Activated T-cell treated with anti-CD3 and anti-CD28 coated beads for 48 hours (primary cell): ENCODE measurements at places on chromosomes 1 and 21.

- DNase-seq, result no peak
Measured at GRCh38 chr1:89363638-89364536, at the start of gene GBP6. Gene GBP6 (plus strand): TSS chr1:89364059. CDS start chr1:89368552, 4,493 bp downstream.

DNA sequence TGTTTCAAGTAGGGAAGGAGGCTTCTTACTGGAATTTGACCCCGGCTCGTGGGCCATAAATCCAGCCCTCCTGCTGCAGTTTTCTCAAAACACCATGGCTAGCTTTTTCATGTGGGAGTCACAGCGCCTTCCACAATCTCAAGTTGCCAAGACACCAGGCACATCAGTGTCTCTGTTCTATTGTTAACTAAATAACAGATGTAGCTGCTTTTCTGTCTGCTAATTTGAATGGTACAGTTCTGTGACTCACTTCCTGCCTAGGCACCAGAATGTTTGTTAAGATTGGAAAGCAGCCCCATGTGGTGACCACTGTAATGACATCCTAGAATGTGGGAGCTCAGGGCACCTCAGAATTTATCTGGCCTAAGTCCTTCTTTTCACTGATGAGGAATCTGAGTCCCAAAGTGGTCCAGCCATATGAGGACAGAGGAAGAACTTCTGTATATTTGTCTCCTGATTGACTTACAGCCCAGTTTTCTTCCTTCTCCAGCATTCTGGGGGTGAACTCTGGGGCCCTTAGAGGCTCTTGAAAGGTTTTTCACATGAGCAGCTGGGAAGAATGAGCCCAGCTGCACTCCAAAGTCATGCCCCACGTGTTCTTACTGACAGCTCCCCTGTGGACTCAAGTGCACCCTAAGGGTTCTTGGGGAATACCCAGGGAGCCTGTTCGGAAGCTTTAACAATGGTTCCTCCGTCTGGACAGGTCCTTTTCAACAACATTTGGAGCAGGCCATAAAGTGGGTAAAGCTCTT, 27.5 kb downstream of the TRIM45 start:
- DNase-seq, result no peak

DNA sequence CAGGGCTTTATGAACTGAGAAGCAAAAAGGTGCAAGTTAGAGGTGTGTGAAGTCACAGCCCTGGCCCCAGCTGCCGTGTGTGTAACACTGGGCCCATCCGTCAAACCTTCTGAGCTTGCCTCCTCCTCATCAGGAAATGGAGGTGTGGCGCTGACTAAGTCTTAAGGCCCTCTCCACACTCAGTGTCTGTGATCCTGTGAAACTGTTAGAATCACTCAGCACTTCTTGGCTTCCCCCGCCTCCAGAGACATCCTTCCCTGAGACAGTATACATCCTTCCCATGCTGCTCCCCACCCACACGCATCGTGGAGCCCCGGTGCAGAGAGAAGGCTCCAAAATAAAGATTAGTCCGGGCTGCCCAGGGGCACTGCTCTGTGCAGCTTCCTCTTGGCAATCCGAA, 33.3 kb downstream of the LRP8 start:
- peak; percentile 37 for DNase-seq

- DNase-seq, result no peak
Measured at GRCh38 chr21:45304476-45304830, 16.8 kb upstream of the POFUT2 start.

DNA sequence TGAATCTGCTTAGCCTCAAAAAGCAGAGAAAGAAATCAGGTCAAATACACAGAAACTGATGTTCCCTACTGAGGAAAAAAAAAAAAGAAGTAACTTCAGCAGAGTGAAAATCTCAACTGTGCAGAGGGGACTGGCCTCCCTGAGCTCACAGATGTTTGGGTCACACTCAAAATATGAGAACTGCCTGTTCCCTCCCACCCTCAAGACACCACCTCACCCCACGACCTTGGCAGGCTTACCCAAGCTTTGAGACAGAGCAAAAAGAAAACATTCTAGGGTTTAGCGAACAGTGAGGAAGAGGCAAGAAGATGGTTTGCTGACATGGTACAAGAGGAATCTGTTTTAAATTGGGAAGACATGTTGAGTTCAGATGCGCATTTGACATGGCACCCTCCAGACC, 48.8 kb downstream of the NID1 start:
- DNase-seq, result no peak

DNA sequence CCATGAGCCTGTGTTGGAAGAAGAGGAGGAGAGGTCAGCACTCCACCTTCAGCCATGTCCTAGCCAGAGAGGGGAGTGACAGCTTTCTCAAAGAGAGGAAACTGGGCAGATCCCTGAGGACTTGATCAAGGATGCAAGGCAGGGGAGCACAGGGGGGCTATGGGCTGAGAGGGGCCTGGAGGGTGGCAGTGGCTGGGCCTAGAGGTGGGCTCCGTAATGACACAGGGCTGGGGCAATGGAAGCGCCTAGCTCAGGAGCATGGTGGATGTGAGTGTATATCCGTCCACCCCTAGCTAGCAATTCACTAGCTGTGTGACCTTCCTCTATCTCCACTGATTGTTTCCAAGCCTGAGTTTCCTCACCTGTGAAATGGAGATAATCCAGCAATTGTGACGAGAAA, 32.6 kb downstream of the NEK2 start:
- DNase-seq, result no peak

DNA sequence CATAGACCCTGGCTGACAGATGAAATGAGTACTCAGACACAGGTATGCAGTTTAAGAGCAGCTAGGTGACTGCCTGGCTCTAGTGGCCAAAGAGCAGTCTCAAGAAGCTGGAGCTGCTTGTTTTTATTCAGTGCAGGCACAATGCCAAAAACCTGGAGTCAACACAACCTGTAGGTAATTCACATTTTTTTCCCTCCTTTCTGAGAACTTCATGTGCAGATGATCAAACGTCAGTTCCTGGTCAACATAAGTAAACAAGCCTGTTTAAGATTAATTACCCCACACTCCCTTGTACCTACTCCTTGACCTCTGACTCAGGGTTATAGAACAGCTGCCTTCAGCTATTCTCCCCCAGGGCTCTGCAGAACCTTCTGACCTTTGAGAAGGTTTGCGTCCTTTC, 17.3 kb upstream of the ACADM start:
- no peak for DNase-seq

GRCh38 chr1:103171041-103171590, 62.8 kb upstream of the COL11A1 start:
- no peak for DNase-seq

GRCh38 chr1:7363450-7363849, 407.6 kb upstream of the VAMP3 start:
- no peak for DNase-seq

GRCh38 chr1:67919274-67920072, 86.2 kb upstream of the GNG12 start:
- DNase-seq, result no peak

DNA sequence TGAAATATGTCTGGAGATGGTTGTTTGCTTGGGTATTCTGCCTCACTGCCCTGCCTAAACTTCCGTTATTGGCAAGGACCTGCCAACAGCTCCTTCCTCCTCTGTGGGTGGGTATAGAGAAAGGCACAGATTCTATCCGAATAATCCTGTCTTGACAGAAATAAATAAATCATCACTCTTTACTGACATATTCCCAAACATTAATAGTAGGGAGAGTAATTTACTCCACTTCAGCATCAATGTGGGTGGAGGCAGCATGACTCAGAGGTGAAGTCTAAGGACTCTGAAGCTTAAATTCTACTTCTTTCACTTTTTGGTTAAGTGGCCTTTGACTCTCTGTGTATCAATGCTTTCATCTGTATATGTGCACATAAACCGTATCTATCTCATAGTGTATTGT, 2.9 kb downstream of the CD84 start:
- DNase-seq, result no peak

- no peak for DNase-seq
Measured at GRCh38 chr1:24769656-24770651, 24.7 kb downstream of the CLIC4 start.

DNA sequence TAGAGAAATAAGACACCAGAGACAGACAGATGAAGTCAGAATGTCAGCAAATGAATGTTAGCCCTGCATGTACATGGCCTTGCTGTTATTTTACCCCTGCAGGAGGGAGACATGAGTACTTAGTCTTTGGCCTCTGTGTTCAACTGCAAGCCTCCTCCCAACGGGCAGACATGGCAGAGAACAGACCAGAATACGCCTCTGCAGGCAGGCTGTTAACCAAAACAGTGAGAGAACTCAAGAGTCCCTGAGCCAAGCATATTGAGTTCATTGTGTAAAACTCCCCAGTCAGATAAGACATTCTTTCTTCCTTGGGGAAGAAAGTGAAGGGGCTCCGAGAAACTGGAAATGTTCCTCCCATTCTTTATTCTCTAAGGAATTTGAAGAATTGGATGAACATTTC, 150.9 kb downstream of the PHTF1 start:
- no peak for DNase-seq

GRCh38 chr21:45228171-45228641, 59.5 kb downstream of the POFUT2 start:
- DNase-seq, result peak; percentile 75

DNA sequence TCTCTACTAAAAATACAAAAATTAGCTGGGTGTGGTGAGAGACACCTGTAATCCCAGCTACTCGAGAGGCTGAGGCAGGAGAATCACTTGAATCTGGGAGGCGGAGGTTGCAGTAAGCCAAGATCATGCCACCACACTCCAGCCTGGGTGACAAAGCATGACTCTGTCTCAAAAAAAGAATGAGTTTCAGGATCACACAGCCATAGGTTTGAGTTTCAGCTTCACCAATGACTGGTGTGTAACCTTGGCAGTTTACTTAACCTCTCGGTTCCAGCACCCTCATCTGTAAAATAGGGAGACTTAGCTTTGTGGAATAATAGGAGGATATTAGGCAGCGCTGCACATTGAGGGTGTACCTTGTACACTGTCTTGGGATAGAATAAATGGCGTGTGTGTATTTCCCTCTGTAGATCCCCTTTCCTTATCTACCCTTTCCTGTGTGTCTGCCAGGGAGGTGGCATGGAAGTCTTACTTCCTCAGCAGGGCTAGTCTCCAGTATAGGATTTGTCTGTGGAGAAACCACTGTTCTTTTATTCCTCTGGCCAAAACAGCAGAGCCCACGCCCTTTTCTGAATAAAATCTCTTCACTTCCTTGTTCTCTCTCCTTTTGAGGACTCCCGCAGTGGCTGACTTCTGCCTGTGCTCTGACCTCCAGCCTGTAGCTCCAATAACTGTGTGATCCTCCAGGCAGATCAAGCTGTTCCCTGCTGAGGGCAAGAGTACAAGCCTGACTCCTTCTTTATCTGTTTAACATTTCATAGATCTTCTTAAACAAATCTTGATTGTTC, 90.4 kb downstream of the HHAT start:
- DNase-seq, result no peak

- no peak for DNase-seq
Measured at GRCh38 chr1:34612091-34612827, 142.6 kb upstream of the GJB5 start.

- no peak for DNase-seq
Measured at GRCh38 chr21:32674038-32674437, 53.8 kb downstream of the SYNJ1 start.

DNA sequence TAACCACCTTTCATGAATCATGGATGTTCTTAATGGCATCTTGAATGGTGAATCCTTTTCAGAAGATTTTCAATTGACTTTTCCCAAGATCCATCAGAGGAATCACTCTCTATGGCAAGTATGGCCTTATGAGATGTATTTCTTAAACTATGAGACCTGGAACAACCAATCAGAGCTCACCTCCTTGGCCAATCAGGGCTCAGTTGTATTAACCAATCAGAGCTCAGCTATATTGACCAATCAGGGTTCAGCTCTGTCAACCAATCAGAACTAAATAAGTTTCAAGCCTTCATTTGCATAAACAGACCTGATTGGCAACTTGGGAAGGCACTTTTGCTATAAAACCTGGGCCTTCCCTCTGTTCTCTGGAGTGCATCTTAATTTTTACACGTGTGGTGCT, 13.6 kb upstream of the FAM3B start:
- no peak for DNase-seq

- no peak for DNase-seq
Measured at GRCh38 chr1:204241050-204241449, 27.3 kb upstream of the GOLT1A start.

DNA sequence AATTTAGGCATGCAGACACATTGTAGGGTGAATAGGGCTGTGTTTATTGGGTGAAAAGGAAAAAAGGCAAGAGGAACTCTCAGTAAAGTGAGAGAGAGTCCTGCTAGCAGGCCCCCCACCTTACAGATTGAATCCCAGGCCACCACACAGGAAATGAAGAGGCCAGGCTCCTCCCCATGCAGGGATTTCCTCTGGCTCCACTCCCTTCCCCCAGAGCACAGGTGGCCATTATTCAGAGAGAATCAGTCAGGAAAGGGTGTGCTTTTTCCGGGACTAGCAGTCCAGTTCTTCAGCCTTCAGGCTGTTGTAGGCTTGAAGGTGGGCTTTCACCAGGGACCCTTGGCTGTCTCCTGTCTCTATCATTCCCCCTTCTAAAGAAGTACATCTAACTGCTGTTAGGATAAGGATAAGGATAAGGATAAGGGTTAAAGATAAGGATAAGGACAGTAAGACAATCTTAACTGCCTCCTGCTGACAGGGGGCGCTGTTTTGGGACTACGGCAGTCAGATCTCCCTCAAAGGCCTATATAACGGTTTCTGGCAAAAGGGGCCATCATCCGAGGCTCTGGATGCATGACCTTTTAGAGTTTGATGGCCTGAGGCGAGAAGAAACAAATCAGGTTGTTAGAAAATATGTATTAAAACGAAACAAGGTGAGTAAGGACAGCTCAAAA, 26.3 kb downstream of the ZNF648 start:
- DNase-seq, result no peak

- no peak for DNase-seq
Measured at GRCh38 chr1:222109836-222110235, 367.9 kb upstream of the DUSP10 start.

GRCh38 chr1:226644541-226645176, 94.4 kb downstream of the ITPKB start:
- DNase-seq, result no peak

DNA sequence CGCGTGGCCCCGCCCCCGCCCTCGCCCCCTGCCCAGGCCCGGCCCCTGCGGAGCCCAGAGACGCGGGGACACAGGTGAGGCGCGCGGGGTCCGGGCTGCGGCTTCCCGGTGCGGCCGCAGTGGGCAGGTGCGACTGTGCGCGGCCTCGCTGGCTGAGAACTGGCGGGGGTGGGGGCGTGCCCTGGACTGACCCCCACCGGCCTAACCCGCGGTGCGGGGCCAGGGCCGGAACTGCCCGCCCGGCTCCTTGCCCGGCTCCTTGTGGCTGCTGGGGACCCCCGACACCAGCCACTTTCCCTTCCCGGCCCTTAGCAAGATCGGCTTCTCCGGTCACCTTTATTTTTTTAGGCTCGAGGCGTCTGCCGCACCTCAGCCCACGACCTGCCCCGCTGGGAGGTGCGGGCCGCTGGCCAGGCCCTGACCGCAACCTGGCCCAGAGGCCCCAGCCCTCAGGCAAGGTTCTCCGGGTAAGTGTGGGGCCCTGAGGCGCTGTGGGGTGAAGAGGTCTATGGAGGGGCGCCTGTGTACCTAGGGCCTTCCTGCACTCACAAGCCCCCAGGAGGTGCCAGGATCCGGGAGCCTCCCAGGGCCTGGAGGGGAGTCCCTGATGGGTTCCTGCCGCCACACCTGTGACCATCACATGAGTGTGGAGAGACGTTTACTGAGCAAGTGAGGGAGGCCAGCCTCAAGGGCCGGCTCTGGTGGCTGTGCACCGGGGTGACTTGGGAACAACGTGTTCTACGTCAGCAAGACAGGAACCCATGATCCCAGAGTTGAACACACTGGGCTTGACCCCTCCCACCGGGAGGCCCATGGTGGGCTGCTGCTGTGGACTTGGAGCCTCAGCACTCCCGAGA, at the start of gene SMIM1:
SMIM1 (plus strand) TSS at position 35 of the 857 bp plus-strand sequence. CDS start 2,625 bp downstream, outside the sequence.
- DNase-seq, result no peak

GRCh38 chr1:159917533-159918351, 7.6 kb downstream of the TAGLN2 start:
- no peak for DNase-seq
